Body of pancreas (tissue), 4 donors: ENCODE measurements at places on chromosomes 12 and 14. TPM values are rescaled to one million over a fixed set of nuclear protein-coding genes. Genes with fewer than 3 reads are reported as not detected.

The TMEM132C gene
- 4.4 TPM for total RNA-seq

The NOS1 gene
- 12.9 TPM for total RNA-seq

DNA sequence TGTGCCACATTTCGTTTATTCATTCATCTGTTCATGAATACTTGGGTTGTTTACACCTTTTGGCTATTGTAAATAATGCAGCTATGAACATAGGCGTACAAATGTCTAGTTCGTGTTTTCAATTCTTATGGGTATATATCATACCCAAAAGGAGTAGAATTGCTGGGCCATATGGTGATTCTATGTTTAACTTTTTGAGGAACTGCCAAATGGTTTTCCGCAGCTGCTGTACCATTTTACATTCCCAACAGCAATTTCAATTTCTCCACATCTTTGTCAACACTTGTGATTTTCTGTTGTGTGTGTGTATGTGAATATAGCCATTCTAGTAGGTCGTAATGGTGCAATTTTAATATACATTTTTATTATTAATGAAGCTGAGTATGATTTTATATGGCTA, 326.2 kb downstream of the ETNK1 start:
- H3K36me3 ChIP-seq, result no peaks in the 10 kb centered on the region
- DNase-seq, result no peak
- no peak overlapping the region for H3K27ac ChIP-seq
- H3K4me1 ChIP-seq, result no peaks in the 10 kb centered on the region

DNA sequence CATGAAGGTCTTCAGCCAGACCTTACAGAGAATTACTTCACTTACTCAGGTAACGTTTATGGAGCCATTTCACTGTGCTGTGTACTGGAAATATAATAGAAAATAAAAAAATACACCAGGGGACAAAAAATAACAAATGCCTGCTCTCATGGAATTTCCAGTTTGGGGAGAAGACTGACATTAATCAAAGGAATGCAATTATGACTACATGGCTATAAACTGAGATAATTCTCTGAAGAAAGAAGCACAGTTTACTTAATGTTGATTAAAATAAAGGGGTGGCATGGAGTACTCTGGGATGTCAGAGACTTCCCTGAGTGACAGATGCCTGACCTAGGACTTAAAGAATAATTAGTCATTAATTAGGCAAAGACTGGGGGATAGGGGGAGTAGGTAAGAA, 59.0 kb downstream of the DENND5B start:
- no peak overlapping the region for H3K4me3 ChIP-seq
- no peak overlapping the region for H3K27ac ChIP-seq
- H3K27me3 ChIP-seq, result no peaks in the 10 kb centered on the region
- no peaks in the 10 kb centered on the region for H3K36me3 ChIP-seq
- peaks cover 18% of the 10 kb centered on the region for H3K4me1 ChIP-seq

GRCh38 chr12:42002563-42002962, 142.1 kb downstream of the GXYLT1 start:
- no peaks in the 10 kb centered on the region for H3K4me1 ChIP-seq
- no peaks in the 10 kb centered on the region for H3K36me3 ChIP-seq
- H3K27ac ChIP-seq, result no peak overlapping the region
- no peak overlapping the region for H3K4me3 ChIP-seq
- H3K27me3 ChIP-seq, result no peaks in the 10 kb centered on the region
